ENCODE measurements at places on chromosomes 12 and 14.

DNA sequence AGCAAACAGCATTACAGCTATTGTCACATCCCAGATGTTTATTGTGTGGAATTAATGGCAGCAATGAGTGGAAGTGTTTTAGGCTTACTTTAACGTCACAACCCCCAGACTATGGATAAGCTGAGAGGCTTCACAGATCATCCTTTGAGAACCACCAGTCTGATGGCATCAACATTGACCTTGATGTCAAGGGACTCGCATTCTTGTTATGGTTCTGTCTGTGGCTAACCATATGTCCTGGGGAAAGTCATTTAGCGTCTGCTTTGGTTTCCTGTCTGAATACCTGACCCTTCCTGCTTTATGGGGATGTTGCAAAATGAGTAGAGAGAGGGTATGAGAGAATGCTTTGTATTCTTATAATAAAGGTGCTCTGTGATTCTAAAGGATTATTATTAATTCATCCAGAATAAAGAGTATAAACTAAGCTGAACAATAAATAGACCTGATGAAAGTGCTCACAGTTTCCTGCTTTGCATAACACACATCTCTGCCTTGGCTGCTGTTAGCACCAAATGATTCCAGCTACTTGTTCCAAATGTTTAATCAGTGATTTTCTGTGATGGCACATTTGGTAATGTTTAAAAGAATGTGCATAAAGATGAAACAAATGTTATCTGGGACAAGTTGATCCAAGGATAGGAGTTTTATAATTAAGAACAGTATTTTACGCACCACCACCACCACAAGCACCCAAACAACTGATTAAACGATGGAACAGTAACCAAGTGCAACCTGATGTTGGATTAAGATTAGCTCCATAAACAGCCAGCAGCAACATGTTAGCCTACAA, 116.9 kb upstream of the LRIG3 start:
- no peak for DNase-seq

DNA sequence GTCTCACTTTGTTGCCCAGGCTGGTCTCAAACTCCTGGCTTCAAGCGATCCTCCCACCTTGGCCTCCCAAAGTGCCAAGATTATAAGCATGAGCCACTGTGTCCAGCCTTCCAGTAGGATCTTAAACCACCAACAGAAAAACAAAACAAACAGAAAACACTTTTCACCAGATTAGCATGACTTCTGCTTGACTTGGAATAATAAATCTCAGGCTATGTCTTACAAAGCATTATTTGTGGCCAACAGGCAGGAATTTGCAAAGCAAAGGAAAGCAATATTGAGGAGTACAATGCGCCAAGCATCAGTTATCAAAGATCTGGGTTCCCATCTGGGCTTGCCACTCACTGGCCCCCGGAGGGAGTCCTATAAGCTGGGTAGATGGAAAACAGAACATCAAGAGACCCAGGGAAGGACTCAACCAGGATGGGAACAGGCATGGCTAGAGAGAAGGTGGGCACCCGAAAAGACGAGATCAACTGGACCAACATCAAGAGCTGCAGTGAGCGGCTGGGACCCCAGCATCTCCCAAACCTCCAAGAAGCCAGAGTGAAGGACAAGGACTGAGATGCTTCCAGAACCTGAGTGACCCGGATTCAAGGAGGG, 101.2 kb downstream of the TMEM30B start:
- no peak for DNase-seq

DNA sequence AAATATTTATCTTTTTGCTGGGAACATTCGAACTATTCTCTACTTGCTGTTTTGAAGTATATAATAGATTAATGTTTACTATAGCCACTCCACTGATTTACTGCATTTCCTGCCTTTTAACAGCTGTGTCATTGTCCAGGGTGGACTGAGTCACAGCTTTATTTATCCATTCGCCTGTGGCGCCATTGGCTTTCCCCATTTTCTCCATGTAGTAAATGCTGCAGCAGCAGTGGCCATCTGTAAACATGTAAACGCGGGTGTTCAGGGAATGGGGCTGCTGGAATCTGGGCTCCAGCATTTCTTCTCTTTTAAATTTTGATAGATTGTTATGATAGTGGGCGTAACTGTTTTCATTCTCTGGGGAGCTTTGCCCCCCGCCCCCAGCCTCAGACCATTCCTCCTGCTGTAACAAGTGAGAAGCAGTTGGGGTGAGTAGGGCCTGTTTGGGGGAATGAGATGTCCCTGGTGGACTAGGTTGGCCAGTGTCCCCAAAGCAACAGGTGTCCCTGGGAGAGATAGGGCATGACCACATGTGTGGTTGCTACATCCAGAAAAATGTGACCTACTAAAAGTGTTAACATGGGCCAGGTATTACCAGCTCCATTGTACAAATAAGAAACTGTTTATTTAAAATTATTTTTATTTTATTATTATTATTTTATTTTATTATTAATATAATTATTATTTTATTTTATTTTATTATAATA, 32.9 kb downstream of the RIN3 start:
- DNase-seq = no peak

- DNase-seq = no peak
Measured at GRCh38 chr14:24605435-24606190, 3.9 kb downstream of the GZMH start.

GRCh38 chr12:52526511-52526951, 6.3 kb upstream of the KRT5 start:
- DNase-seq = no peak

DNA sequence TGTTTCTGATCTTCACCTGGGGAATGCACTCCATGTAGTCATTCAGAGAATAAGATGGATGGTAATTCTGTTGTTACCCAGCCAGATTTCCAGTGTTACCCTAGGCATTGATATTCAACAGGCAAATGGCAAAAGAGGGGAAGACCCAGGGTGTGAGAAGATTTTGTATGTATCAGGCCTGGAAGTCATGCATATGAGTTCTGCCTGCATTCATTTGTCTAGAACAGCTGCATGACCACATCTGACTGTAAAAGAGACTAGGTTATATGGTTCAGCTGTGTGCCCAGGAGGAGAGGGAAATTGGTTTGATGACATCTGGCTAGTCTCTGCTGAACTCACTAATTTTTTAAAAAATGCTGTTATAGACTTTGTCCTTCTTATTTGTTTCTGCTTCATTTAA, 224.9 kb downstream of the NAV3 start:
- no peak for DNase-seq

DNA sequence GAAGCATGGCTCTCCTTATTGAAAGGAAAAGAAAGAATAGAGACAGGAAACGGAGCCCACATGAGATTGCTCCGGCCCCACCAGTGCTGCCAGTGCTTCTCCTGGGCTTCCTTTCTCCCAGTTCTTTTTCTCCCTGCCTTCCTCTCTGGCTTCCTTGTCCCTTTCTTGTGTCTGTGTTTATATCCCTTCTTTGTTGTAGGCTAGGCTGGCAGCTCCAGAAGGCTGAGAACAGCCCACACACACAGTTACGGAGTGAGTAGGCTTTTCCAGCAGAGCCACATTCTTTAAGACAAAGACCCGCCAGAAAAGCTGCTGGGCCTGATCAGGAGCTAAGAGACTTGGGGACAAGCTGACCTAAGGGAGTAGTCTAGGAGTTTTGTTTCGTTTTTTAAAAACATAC, 13.0 kb downstream of the CIPC start:
- DNase-seq = no peak

- no peak for DNase-seq
Measured at GRCh38 chr14:104632781-104633180, 28.2 kb upstream of the TMEM179 start.

Data from gastrocnemius medialis (tissue), 4 donors.